Lung (tissue), 17 donors: ENCODE measurements at places on chromosomes 5 and 9.
A peak's percentile ranks its signal among the peaks of the same experiment; 100 is the strongest.

- DNase-seq = no peak
Measured at GRCh38 chr5:18236386-18236785, 602.1 kb downstream of the TAF11L14 start.

DNA sequence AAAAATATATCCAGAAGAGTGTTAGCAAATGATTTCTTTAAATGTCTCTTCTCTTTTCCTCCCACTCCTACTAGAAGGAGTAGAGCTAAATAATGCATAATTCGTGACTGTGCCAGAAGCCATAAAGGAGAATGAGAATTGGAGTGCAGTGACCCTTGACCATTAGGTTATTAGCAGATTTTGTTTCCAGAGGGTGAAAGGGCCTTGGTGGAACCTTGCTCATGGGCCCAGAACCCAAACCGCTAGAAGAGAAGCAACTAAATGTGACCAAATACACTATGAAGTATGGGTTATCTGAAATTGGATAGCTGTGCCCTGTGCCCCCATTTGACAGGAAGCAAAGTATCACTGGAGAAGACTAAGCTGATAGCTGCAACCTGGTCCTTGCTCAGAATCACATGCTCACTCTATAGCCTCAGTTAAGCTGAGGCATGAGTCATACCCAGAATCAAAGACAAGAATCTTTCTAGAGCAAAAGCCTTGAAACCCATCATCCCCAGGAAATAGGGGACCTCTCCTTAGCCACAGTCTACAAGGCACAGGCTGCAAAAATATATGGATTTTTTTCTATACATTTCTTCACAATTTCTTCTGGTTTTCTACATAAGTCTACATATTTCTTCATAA, 36.3 kb downstream of the CAPSL start:
- no peak for DNase-seq

DNA sequence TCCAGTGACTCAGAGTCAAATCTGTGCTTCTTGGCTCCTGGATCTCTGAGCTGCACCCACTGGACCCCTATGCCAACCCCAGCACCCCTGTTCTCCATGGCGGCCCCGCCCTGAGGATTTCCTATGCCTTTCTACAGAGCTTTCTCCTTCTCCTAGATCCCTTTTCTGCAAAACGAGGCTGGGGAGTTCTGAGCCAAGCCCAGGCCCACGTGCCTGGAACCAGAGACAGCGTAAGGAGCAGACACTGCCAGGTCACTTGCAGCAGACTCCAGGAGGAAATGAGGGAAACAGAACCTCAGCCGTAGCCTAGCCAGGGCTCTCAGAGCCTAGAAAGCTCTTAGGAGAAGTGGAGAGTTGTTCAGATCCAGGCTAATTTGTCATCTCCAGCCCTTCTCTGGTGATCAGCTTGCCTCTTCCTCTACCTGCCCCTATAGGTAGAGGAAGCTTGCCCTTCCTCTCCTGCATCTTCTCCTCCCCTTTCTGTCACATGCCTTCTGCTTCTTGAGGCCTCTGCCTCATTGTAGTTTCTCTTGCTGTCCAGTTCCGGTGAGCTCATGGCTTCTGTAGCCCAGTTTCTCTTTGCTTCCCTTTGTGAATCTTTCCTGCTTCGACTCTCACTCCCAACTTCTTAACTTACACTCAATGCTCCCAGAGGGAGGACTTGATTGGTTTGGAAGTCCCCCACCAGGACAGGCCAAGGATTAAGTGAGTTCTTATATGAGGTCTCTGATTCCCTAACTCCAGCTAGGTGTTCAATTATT, 163.4 kb downstream of the RGS3 start:
- peak; percentile 11 for DNase-seq

DNA sequence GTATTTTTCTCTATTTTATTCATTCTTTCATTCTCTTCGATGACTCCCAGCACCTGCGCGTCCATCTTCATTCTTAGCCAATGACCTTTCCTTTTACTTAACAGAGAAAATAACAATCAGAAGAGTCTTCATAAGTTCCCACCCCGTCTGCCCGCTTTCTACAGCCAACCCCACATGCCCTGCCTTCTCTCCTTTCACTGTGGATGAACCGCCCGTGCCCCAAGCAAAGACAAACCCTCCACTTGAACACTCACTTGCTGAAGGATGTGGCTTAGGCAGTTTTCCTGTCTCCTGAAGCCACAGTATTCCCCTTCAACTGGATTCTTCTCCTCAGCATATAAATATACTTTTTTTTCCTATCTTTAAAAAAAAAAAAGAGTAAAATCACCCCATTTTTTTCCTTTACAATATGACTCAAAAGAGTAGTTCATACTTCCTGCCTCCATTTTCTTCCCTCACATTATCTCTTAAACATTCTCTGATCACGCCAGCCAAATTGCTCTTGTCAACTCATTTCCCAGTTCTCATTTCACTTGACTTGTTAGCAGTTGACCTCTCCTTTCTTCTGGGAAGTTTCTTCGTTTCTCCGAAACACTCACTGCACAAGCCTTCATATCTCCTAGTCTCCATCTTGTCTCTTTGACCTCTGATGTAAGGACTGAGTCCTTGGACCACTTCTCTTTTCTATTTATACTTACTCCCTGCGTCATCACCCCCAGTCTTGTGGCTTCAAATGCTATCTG, 11.1 kb downstream of the NIPSNAP3B start:
- no peak for DNase-seq

GRCh38 chr9:130346431-130346830, 80.9 kb downstream of the HMCN2 start:
- no peak for DNase-seq

- DNase-seq = peak; percentile 13
Measured at GRCh38 chr5:165805756-165806155, 2300.3 kb downstream of the MAT2B start.
